ENCODE measurements at places on chromosomes 7 and 10. TPM values are rescaled to one million over a fixed set of nuclear protein-coding genes. Genes with fewer than 3 reads are reported as not detected.

SFXN3 gene
- total RNA-seq = 52.4 TPM

ZNF783 gene
- total RNA-seq = 2.2 TPM

TSPAN12 gene
- total RNA-seq = 1.8 TPM

FAM237B gene
- not detected for total RNA-seq

DKK1 gene
- total RNA-seq = 46.2 TPM

ZNF467 gene
- total RNA-seq = not detected

CRTAC1 gene
- total RNA-seq = not detected

SLC29A4 gene
- total RNA-seq = 8.7 TPM

CCZ1 gene
- total RNA-seq = 80.1 TPM

- no peaks in the 10 kb centered on the region for H3K27me3 ChIP-seq
- no peak overlapping the region for H3K27ac ChIP-seq
- no peaks in the 10 kb centered on the region for H3K36me3 ChIP-seq
- H3K4me1 ChIP-seq = no peaks in the 10 kb centered on the region
- no peak for DNase-seq
Observed at GRCh38 chr10:55734112-55734511, 626.9 kb downstream of the ZWINT start.

DNA sequence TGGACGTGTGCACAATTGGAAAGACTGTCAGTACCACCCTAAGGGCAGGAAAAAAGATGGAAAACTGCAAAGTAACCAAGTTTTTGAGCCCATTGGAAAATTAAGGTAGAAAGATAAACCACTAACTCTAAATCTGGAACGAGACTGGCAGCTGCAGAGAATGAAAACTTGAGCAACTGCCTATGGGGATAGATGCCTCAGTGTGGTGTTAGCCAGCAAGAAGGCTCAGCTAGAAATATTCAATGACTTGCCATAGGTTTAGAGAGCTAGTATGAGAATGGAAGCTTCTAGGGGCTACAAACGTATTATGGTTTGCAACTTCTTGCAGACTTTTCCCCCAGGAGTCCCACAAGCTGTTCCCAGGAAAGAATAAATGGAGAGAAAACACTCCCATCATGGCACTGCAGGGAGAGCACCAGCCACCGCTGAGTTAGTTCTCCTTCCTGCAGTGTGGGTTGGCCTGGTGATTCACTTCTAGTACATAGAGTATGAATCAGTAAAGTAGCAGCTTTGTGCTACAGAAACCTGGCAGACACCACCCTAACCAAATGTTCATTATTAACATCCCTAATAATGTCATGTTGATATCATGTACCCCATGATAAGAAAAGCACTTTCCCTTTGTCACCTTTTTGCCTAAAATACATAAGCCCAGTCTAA lies 372.4 kb upstream of the VWC2 start:
- DNase-seq = no peak
- no peaks in the 10 kb centered on the region for H3K36me3 ChIP-seq
- H3K27ac ChIP-seq = no peak overlapping the region
- no peak overlapping the region for H3K4me3 ChIP-seq
- no peaks in the 10 kb centered on the region for H3K27me3 ChIP-seq

- H3K27ac ChIP-seq = no peak overlapping the region
- no peaks in the 10 kb centered on the region for H3K27me3 ChIP-seq
- DNase-seq = no peak
- no peak overlapping the region for H3K4me3 ChIP-seq
Observed at GRCh38 chr7:141991140-141991539, 4.5 kb upstream of the MGAM start.

DNA sequence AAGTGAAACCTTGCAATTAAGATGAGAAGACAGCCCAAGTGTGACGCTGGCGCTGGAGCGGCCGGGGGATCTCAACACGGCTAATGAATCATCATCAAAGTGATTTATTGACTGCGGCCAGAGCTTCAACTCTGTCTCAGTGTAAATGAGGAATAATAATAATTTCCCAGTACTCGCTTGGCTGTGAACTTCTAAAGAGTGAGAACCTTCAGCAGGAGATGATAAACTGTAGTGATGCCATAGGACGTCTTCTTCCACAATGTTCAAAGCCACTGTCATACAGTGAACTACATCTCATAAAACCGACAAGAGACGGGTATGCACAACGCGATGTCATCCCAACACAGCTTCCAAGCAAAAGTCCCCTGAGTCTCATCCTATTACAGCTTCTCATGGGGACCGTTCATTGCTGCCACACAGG lies 123.6 kb upstream of the NOBOX start:
- no peaks in the 10 kb centered on the region for H3K36me3 ChIP-seq
- H3K27me3 ChIP-seq = no peaks in the 10 kb centered on the region
- no peak overlapping the region for H3K27ac ChIP-seq
- H3K4me3 ChIP-seq = no peak overlapping the region
- no peak for DNase-seq
- no peaks in the 10 kb centered on the region for H3K4me1 ChIP-seq

All from SJSA1 (cell line).